ENCODE measurements at places on chromosomes 1 and 21. TPM values are rescaled to one million over a fixed set of nuclear protein-coding genes. Genes with fewer than 3 reads are reported as not detected.

DNA sequence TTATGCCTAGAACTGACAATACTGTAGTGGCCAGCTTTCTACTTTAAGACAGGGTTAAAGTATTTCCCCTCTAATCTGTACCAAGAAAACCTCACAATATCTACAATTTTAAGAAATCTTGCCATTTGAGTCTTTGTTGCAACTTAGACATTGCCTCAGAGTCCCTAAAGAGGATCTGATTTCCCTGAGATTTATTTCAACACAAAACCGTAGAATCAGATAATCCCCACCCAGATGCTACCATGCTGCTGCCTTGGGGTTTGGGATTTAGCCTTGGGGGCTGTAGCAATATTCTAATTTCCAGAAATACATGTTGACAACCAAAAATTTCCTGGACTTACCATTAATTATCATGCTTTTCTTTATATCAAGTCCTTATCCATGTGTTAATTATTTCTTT lies 50.3 kb upstream of the DENND1B start:
- H3K27ac ChIP-seq: no peak overlapping the region
- H3K36me3 ChIP-seq: no peaks in the 10 kb centered on the region
- H3K27me3 ChIP-seq: no peaks in the 10 kb centered on the region
- H3K4me3 ChIP-seq: no peak overlapping the region

DNA sequence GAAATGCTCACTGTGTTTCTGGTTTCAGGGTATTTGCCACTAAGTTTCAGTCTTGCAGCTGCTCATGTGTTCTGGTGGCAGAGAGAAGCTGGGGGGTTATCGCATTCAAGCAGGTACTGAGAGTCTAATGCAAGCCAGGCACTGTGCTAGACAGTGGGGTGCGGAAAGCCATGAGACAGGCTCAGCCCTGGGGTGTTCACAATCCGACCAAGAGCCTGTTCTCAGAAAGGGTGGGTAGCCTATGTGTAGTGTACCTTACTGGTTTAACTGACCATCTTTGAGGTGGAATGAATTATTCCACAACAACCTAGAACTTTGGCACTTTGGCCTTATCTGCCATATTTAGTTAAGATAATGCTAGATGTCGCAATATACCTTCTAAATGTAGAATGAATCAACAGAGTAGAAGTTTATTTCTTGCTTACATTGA lies 55.3 kb upstream of the ROR1 start:
- H3K36me3 ChIP-seq: no peaks in the 10 kb centered on the region
- no peak overlapping the region for H3K27ac ChIP-seq
- peaks cover 4% of the 10 kb centered on the region for H3K4me1 ChIP-seq
- no peak for DNase-seq
- no peak overlapping the region for H3K4me3 ChIP-seq

DNA sequence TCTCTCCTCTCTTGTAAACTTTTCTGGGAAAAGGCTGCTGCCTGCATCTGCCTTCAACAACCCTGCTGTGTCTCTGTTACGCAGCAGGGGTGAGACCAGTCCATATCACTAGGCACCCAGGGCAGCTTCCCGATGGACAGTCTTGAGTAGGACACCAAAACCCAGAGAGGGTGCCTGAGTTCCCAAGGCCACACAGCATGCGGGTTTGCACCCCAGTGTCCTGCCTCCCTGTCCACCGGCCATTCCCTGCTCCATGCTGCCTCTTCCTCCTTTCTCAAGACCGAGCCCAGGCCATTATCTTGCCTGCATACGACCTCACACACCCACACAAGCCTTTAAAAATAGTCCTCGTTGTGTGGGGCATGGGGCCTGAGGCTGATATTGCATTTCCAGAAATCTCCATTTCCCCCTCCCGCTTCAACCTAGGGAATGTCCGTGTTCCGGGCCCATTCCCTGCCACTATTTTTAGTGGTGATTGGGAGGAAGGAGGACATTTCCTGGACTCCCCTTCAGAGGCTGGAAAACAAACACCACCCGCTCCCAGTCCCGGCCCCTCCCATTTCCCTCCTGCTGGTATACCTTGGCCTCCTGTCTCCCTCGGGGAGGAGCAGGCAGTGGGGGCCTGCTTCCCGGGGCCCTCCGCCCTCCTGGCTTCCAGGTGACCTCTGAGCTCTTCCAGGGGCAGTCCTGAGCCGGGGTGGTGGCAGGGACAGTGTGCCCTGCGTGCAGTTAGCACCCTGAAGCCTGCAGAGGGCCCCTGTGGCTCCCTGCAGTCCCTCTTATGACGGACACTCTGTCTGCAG lies 132.4 kb upstream of the TMEM51 start:
- H3K27me3 ChIP-seq: no peaks in the 10 kb centered on the region
- no peak overlapping the region for H3K4me3 ChIP-seq
- peak overlapping the region; percentile 9 for H3K27ac ChIP-seq
- peaks cover 7% of the 10 kb centered on the region for H3K4me1 ChIP-seq
- DNase-seq: no peak

GNAI3 gene
- 7.9 TPM for polyA plus RNA-seq

EVA1B gene
- polyA plus RNA-seq: 24.5 TPM

- DNase-seq: peak; percentile 56
- peaks cover 26% of the 10 kb centered on the region for H3K4me1 ChIP-seq
- H3K36me3 ChIP-seq: no peaks in the 10 kb centered on the region
- no peak overlapping the region for H3K4me3 ChIP-seq
- H3K27ac ChIP-seq: no peak overlapping the region
Observed at GRCh38 chr1:205515781-205516253, 11.3 kb downstream of the CDK18 start.

RNF186 gene
- not detected for polyA plus RNA-seq

ICOSLG gene
- polyA plus RNA-seq: not detected

DNA sequence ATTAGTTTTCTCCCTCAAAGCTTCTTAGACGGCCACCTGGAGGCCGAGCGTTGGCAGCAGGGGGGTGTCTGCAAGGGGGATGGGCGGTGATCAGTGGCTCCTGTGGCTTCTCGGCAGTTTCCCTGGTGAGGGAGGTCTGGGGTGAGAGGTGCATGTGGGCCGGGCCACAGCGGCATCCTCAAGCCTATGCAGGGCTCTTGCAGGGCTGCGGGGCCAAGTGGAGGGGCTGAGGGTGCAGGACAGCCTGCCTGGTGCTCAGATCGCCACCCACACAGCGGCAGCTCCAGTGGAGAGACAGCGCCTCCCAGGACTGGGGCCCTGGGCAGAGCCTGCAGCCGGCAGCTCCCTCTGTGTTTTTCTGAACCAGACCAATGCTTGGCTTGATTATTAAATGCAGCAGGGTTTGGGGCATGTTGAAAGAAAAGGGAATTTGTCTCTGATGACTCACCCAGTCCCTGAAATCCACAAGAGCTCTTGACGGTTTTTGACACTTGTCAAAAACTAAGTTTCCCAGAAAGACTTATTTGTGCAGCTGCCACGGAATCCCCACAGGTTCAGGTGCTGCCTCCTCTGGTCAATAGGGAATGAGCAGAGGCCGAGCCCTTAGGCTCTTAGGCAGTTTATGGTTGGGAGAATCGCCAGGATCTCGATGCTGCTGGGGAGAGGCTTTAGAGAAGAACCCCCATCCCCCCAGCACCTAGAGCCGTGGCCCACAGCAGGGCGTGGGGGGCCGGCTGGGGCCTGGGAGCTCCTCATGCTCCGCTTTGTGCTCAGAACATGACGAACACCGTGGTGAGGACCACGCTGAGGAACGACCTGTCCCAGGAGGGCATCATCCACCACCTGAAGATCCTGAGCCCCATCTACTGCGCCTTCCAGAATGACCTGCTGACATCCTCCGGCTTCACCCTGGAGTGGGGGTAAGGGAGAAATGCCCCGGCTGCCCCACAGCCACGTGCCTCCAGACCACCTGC lies 54.7 kb downstream of the UMODL1 start:
- no peak overlapping the region for H3K27ac ChIP-seq
- H3K4me3 ChIP-seq: no peak overlapping the region
- no peaks in the 10 kb centered on the region for H3K27me3 ChIP-seq

PAPPA2 gene
- 1.7 TPM for polyA plus RNA-seq

GRCh38 chr21:39670701-39671100 lies 58.0 kb downstream of the B3GALT5 start:
- no peaks in the 10 kb centered on the region for H3K27me3 ChIP-seq
- no peaks in the 10 kb centered on the region for H3K36me3 ChIP-seq
- H3K4me3 ChIP-seq: no peak overlapping the region
- H3K4me1 ChIP-seq: peaks cover 50% of the 10 kb centered on the region

TEDDM1 gene
- not detected for polyA plus RNA-seq

All from cardiac muscle cell (in vitro differentiated cells and primary cell).